Activated CD4-positive, alpha-beta memory T cell treated with anti-CD3 and anti-CD28 coated beads, Interleukin-2, amount 10 ng/mL, durations not matched to agents 7 days and 5 days (primary cell): ENCODE measurements at places on chromosomes 6 and 20. TPM values are rescaled to one million over a fixed set of nuclear protein-coding genes. Genes with fewer than 3 reads are reported as not detected.
A peak's percentile ranks its signal among the peaks of the same experiment; 100 is the strongest.

JPH2 gene
- 0.10 TPM for total RNA-seq

FBXO5 gene
- 68.7 TPM for total RNA-seq

TRDN gene
- not detected for total RNA-seq

HCK gene
- total RNA-seq = 0.35 TPM

LINC00237 gene
- total RNA-seq = not detected

OR2B2 gene
- not detected for total RNA-seq

GSTA2 gene
- not detected for total RNA-seq

TULP1 gene
- not detected for total RNA-seq

DNA sequence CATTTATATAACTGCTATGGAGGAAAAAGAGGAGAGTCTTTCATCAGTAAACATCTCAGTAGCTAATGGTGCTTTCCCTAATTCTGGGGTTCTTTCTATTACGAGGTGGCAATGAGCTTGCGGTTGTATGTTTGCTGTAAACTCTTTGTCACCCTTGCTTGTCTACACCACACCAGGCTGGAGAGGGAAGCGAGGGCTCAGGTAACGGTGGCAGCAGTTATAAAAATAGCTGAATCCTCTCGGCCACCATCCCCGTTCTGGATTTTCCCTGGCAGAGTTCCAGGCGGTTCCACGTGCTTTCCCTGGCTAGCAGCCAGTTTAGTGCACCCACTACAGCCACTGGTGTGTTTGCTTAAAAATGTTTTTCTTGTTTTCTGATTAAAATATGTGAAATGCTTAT lies 39.0 kb downstream of the MAS1 start:
- H3K27ac ChIP-seq = peak overlapping the region; percentile 17
- no peak overlapping the region for H3K4me3 ChIP-seq
- peaks cover 29% of the 10 kb centered on the region for H3K4me1 ChIP-seq

GRCh38 chr6:166728884-166729530 lies 102.0 kb upstream of the RPS6KA2 start:
- peak; percentile 7 for DNase-seq
- no peaks in the 10 kb centered on the region for H3K4me1 ChIP-seq
- H3K36me3 ChIP-seq = no peaks in the 10 kb centered on the region

DNA sequence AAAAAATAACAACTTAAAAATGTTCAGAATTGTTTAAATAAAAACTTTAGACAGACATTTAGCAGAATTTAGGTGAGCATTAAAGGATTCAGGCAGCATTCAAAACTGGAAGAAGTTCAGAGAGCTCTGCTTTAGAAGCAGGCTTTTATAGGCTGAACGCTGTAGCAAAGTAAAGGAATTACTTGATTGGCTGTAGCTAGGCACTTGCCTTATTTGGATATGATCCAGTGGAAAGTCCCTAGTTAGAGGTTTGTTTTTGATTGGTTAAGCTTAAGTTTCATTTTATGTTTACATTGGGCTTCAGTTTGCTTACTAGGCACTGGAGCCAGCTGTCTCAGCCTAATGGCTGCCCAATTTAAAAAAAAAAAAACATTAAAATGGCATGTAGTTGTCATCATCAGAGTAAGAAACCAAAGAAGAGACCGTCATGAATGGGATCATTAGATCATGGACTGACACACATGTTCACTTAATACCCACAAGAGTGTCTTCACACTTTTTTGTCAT lies 65.1 kb downstream of the CBFA2T2 start:
- peak overlapping the region; percentile 52 for H3K4me3 ChIP-seq
- no peaks in the 10 kb centered on the region for H3K27me3 ChIP-seq
- peak; percentile 39 for DNase-seq
- H3K27ac ChIP-seq = peak overlapping the region; percentile 91
- H3K36me3 ChIP-seq = peaks cover 39% of the 10 kb centered on the region

GRCh38 chr6:133326584-133326983 lies 85.4 kb downstream of the EYA4 start:
- no peak overlapping the region for H3K27ac ChIP-seq
- DNase-seq = no peak
- no peak overlapping the region for H3K4me3 ChIP-seq
- H3K27me3 ChIP-seq = no peaks in the 10 kb centered on the region

- peak overlapping the region; percentile 95 for H3K4me3 ChIP-seq
- H3K27me3 ChIP-seq = no peaks in the 10 kb centered on the region
- no peak for DNase-seq
- H3K27ac ChIP-seq = peak overlapping the region; percentile 69
These were observed 695 bp downstream of the ARHGAP18 start for GRCh38 chr6:129709196-129709768.

- H3K4me3 ChIP-seq = no peak within 1 kb of the TSS
- peaks cover 6% of the 10 kb centered on the region for H3K36me3 ChIP-seq
- peaks cover 85% of the 10 kb centered on the region for H3K27me3 ChIP-seq
- no peak for DNase-seq
- no peaks in the 10 kb centered on the region for H3K4me1 ChIP-seq
- H3K27ac ChIP-seq = no peak within 1 kb of the TSS
These were observed at the start of gene PAX1 for GRCh38 chr20:21705575-21706260. Gene PAX1, plus strand, starts transcription at chr20:21705664. Its CDS starts 49 bp downstream, at chr20:21705713.

- H3K4me1 ChIP-seq = no peaks in the 10 kb centered on the region
- no peaks in the 10 kb centered on the region for H3K27me3 ChIP-seq
- DNase-seq = no peak
- no peak overlapping the region for H3K4me3 ChIP-seq
These were observed 118.9 kb upstream of the NXT1 start for GRCh38 chr20:23231561-23232218.

GRCh38 chr20:21166801-21167200 lies 40.9 kb downstream of the KIZ start:
- H3K4me3 ChIP-seq = peak overlapping the region; percentile 28
- peak; percentile 62 for DNase-seq
- peaks cover 22% of the 10 kb centered on the region for H3K4me1 ChIP-seq
- peaks cover 40% of the 10 kb centered on the region for H3K36me3 ChIP-seq

GRCh38 chr6:51514748-51515402 lies 572.5 kb downstream of the PKHD1 start:
- H3K36me3 ChIP-seq = no peaks in the 10 kb centered on the region
- H3K4me1 ChIP-seq = no peaks in the 10 kb centered on the region
- no peak overlapping the region for H3K27ac ChIP-seq
- DNase-seq = no peak
- H3K4me3 ChIP-seq = no peak overlapping the region

DNA sequence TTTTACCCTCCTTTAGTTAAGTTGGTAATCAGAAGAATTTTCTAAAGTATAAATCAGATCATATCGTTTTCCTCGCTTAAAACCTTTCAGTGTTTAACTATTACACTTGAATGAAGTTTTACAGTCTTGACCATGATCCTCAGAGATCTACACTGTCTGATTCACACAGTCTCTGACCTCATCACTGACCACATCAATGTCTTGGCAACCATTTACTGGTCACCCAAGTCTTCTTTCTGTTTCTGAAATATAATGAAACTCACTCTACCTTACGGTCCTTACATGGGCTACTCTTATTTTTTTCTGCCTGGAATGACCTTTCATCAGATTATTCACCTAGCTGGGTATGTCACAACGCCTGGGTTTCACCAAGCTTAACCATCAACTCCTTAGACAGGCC lies 71.4 kb downstream of the ADGB start:
- H3K27me3 ChIP-seq = no peaks in the 10 kb centered on the region
- H3K27ac ChIP-seq = no peak overlapping the region
- H3K36me3 ChIP-seq = no peaks in the 10 kb centered on the region

DNA sequence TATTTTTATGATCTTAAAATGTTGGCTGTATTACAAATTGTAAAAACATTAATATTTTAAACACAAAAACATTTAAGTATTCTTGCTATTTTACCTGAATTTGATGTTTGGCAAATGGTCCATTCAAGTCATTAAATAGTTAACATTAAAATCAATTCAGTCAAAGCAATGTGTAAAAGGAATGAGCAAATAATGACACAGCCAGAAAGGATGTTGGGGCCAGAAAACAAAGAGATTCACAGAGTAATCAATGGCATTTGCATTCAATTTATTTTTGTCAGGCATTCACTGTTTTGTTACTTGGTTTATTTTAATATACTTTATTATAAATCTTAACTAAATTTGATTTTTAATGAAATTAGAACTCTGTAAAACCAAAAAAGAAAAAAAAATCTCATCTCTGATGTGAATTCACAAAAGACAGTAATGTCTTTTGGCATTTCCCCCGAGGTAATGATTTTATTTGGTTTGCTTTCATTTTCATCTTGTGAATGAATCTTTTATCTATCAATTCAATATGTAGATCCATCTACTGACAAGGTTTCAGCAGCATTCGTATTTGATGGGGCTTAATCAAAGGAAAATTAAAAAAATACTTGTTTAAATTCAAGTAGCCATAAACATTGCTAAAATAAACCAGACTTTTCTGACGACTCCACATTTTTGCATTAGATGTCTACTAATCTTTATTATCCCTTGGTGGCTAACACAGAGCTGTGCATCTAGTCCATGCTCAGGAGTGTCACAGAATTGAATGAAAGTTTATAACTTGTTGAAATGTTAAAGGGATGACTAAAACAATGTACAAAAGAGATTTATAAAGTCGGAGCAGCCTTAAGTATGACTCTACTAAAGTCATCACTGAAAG lies 866.7 kb upstream of the GJE1 start:
- H3K4me1 ChIP-seq = no peaks in the 10 kb centered on the region
- no peak for DNase-seq
- no peaks in the 10 kb centered on the region for H3K27me3 ChIP-seq
- H3K36me3 ChIP-seq = no peaks in the 10 kb centered on the region
- no peak overlapping the region for H3K4me3 ChIP-seq

GRCh38 chr20:41715526-41715925 lies 97.3 kb upstream of the CHD6 start:
- H3K27ac ChIP-seq = no peak overlapping the region
- DNase-seq = no peak
- no peaks in the 10 kb centered on the region for H3K36me3 ChIP-seq
- H3K4me3 ChIP-seq = no peak overlapping the region
- peaks cover 6% of the 10 kb centered on the region for H3K27me3 ChIP-seq
- no peaks in the 10 kb centered on the region for H3K4me1 ChIP-seq

DNA sequence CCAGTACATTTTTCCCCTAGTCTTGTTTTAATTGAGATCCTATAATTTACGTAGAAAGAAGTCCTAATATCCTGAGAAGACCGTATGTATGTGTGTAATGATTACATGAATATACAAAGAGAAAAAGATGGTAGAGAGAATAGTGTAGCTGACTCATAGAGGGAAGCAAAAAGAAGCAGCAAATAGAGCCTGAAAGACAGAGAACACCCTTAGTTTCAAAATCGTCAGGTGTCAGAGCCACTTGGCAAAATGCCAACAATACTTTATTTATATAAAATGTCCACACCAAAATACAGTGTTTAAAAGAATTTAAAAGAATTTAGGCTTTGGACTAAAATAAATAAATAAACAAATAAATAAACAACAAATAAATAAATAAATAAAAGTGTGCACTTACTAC lies 1414.1 kb upstream of the EYS start:
- H3K27me3 ChIP-seq = no peaks in the 10 kb centered on the region
- H3K4me1 ChIP-seq = no peaks in the 10 kb centered on the region
- no peaks in the 10 kb centered on the region for H3K36me3 ChIP-seq
- no peak overlapping the region for H3K27ac ChIP-seq
- no peak for DNase-seq
